ENCODE measurements at places on chromosomes 13 and 19.

DNA sequence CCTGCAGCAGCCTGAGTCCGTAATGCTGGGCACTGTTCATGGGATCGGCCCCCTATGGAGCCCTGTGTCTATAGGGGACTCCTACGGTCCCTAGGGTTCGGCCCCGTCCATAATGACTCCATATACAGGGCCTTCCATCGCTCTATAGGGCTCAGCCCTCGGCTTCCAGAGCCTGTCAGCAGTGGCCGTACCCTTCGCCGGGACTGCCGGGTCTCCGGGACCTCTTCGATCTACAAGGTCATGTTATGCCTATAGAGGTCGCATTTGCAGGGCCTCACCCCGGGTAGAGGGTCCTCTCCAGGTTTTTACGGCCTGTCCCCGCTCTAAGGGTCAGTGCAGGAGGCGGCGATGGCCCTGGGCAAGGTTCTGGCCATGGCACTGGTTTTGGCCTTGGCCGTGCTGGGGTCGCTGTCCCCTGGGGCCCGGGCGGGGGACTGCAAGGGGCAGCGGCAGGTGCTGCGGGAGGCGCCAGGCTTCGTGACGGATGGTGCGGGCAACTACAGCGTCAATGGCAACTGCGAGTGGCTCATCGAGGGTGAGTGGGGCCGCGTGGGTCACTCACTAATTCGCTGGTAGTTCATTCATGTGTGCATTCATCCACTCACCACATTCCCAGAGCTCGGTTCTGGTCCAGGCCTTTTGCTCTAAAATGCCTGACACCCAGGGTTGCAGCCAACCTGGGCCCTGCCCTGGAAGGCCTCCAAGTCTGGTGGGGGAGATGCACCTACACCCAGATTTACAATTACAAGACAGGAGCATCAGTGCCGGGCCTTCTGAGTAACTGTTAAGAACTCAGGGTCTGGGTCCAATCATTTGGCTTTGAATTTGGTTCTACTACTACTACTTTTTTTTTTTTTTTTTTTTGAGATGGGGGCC lies 699 bp downstream of the MEGF8 start:
- H3K36me3 ChIP-seq = peaks cover 2% of the 10 kb centered on the region
- peaks cover 21% of the 10 kb centered on the region for H3K4me1 ChIP-seq
- peak overlapping the region; percentile 87 for H3K4me3 ChIP-seq
- peak overlapping the region; percentile 75 for H3K27ac ChIP-seq

GRCh38 chr19:31342926-31343325 lies 6.3 kb downstream of the TSHZ3 start:
- DNase-seq = no peak
- no peak overlapping the region for H3K4me3 ChIP-seq
- no peak overlapping the region for H3K27ac ChIP-seq
- no peaks in the 10 kb centered on the region for H3K36me3 ChIP-seq
- peaks cover 30% of the 10 kb centered on the region for H3K27me3 ChIP-seq
- peaks cover 14% of the 10 kb centered on the region for H3K4me1 ChIP-seq

DNA sequence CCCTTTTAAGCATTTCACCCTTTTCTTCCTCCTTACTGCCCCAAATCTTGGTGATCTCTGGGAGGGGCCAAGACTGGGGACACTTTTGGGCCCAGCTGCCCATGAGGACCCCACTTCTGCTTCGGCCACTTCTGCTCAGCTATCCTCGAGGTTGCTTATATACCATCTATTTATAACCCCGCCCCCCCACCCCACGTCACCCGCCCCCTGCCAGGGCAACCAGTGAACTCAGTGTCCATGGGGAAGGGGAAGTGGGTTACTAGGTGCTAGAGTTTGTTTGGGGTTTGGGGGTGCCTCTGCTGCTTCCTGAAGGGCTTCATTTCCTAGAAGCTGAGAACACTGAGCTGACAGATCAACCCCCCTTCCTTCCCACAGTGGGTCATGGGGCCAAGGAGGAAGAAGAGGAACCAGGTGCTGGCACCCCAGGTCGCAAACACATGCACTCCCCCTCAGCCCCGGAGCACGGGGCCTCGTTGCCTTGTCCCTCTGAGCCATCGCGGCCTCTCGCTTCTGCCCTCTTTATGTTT lies 6.1 kb upstream of the ADGRE5 start:
- peak overlapping the region; percentile 66 for H3K4me3 ChIP-seq
- peak; percentile 61 for DNase-seq
- peak overlapping the region; percentile 97 for H3K27ac ChIP-seq

DNA sequence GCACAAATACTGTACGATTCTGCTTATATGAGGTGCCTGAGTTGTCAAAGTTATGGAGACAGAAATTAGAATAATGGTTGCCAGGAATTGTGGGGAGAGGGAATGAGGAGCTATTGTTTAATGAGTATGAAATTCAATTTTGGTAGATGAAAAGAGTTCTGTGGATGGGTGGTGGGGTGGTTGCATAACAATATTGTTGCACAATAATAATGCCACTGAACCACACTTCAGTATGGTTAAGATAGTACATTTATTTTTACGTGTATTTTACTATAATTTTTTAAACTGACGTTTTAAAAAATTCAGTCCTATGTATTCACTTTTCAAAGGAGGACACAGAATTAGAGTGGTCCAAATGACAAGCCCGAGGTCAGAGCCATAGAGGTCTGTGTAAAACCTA lies 1.8 kb upstream of the OXGR1 start:
- no peak overlapping the region for H3K27ac ChIP-seq
- no peak overlapping the region for H3K4me3 ChIP-seq
- peaks cover 7% of the 10 kb centered on the region for H3K4me1 ChIP-seq
- DNase-seq = no peak
- peaks cover 28% of the 10 kb centered on the region for H3K27me3 ChIP-seq

GRCh38 chr13:108302279-108302678 lies 32.8 kb downstream of the TNFSF13B start:
- H3K4me3 ChIP-seq = no peak overlapping the region
- no peak for DNase-seq
- no peaks in the 10 kb centered on the region for H3K4me1 ChIP-seq
- no peaks in the 10 kb centered on the region for H3K27me3 ChIP-seq

DNA sequence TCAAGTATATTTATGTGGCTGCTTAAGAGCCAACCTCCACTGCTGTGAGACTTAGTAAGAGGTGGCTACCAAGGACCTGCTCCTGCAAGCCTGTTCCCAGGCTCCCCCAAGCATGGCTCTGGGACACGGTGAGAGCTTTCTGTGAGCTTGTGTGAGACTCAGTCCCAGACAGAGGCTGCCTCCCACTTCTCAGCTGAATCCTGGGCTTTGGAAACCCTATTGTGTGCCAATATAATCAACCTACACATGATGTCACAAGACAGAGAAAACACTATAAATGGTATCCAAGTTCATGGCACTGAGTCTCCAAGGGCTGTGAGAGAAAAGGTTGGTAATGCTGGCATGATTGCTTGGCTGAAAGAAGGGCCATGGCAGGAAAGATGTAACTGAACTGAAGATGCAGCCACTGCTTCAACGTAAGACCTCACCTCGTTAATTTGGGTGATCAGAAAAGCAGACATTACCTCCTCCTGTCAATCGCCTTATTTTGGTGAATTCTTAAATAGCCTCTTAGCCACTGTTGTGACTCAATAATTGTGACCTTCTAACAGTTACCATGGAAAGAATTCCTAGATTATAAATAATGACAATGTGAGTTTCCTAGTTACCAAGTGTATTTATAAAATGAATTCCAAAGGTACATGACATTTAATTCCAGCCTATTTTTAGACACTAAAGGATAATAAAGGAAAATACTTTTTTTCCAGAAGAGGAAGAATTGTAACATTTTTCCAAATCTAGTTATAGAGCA lies 332.0 kb downstream of the IRS2 start:
- H3K27ac ChIP-seq = no peak overlapping the region
- H3K4me1 ChIP-seq = no peaks in the 10 kb centered on the region
- no peaks in the 10 kb centered on the region for H3K36me3 ChIP-seq
- DNase-seq = no peak
